Activated naive CD4-positive, alpha-beta T cell (primary cell): ENCODE measurements at places on chromosomes 5 and 9.

DNA sequence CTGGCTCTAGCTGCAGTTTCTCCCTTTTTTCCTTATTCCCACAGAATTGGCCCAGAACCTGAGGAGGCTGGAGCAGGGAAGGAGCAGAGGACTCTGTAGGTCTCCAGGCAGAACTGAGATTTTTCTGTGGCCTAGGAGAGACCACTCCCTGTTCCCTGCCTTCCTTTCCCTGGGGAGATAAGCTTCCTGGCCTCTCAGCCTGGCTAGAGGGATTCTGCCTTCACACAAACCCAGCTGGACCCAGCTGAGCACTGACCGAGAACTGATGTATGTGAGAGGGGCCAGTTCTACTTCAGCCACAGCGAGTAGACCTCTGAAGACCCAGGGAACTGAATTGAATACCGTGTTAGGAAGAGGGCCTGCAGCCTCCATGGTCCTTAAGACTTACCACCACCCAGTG, 48.0 kb downstream of the RUSC2 start:
- no peak for DNase-seq

- no peak for DNase-seq
Observed at GRCh38 chr5:174381241-174381640, 335.7 kb downstream of the NSG2 start.

DNA sequence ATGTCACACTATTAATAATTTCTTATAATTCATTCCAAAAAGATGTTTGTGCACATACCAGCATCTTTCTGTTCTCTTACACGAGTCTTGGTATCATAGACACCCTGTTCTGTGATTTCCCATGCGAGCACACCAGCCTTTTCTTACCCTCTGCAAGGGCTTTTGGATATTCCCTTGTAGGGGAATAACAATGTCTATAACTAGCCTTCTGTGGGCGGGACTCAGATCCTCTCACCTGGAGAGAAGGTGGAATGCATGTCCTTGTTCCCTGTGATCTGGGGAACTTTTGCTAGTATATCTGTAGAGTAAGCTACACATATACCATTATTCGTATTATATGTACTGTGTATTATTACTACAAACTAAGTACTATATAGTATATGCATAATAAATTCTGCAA, 44.8 kb downstream of the EHMT1 start:
- DNase-seq: no peak

GRCh38 chr5:117414926-117415325, 840.3 kb upstream of the SEMA6A start:
- DNase-seq: no peak

GRCh38 chr9:35566417-35566816, 38.6 kb upstream of the TESK1 start:
- no peak for DNase-seq

DNA sequence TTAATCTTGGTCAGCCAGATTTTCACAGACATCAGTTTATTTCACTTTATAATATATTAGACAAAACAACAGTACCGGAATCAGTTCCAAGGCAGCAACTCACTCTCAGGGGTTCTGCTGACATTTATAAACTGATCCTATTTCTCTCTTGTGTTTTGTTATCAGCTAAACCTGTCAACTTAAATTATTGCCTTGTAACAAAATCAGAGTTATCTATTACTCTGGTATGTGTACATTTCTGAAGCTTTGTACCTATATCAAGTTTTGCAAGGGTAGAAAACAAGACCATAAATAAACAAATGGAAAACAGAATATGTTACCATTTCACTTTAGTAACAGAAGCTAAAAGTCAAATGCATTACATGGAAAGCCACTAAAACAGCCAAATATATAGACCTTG, 122.1 kb downstream of the SIL1 start:
- DNase-seq: no peak

- no peak for DNase-seq
Observed at GRCh38 chr5:17831279-17831678, 197.0 kb downstream of the TAF11L14 start.

GRCh38 chr5:34886392-34887119, 28.7 kb downstream of the RAD1 start:
- DNase-seq: no peak

GRCh38 chr9:21078702-21079101, 960 bp upstream of the IFNB1 start:
- DNase-seq: no peak

- DNase-seq: no peak
Observed at GRCh38 chr5:74640954-74641734, 616 bp upstream of the ENC1 start.

DNA sequence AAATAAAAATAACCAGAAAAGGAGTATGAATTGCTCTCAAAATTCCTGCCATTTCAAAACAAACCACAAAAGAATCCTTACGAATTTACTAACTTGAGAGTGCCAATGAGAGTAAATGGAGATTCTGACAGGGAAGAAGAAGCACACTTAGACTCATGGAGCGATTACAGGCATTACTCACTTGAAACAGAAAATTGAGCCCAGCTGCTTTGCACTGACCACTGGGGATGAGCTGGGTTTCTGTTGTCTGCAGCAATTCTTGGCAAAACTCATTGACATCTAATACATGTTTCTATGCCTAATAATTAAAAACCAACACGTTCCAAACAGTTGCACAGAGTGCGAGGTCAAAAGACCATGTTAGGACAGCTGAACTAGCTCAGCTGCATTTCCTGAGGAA, 731.6 kb downstream of the DNAH5 start:
- DNase-seq: no peak

GRCh38 chr5:178291969-178292825, 59.6 kb upstream of the PHYKPL start:
- no peak for DNase-seq

DNA sequence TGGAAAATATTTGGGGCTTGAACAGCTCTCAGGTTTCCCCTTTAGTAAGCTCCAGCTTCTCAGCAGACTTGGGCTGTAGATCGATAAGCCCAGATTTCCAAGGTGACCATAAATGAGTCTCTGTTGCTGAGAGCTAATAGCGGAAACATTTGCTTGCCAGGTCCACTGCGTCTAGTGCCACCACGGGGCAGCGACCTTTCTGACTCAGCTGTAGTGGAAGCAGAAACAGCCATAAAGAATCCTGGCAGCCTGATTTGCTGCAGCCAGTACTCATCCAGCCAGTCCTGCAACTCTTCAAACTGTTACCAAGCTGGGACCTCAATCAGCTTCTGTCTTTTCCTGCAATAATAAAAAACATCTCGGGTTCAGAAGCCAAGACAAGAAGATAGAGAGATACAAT, 241.7 kb downstream of the DOCK8 start:
- no peak for DNase-seq

- DNase-seq: no peak
Observed at GRCh38 chr5:120934031-120934430, 469.9 kb downstream of the PRR16 start.

DNA sequence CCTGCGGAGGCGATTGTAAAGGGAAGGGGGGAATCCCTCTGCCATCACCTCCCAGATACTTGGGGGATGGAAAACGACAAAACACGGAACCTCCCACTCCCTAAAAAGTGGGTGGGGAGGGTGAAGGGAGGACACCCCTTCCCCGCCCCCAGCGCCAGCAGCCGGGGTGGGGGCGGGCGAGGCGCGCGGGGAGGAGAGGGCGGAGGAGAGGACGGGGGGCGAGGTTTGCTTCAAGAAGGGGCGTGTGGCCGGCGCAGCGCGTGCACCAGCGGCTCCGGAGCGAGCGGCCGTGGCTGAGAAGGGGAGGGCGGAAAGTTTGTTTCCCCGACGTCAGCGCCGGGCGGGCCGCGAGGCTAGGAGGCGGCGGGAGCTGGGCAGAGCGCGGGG, at the start of gene PRRX2:
TSS of gene PRRX2 (plus strand) at position 259 of the 387 bp plus-strand sequence. CDS start 221 bp downstream, outside the sequence.
- DNase-seq: no peak

- DNase-seq: no peak
Observed at GRCh38 chr5:157550663-157551062, 24.9 kb downstream of the ADAM19 start.

DNA sequence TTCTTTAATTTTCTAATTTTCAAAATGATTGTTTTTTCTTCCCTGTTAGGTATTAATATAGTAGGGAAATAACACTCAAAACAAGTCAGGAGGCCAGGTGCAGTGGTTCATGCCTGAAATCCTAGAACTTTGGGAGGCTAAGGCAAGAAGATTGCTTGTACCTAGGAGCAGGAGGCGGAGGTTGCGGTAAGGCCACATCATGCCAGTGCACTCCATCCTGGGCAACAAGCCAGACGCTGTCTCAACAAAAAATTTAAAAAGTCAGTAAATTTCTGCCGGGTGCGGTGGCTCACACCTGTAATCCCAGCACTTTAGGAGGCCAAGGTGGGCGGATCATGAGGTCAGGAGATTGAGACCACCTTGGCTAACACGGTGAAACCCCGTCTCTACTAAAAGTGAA, 10.2 kb upstream of the CDK7 start:
- DNase-seq: no peak

GRCh38 chr9:2336055-2336454, 285.5 kb upstream of the VLDLR start:
- DNase-seq: no peak

- no peak for DNase-seq
Observed at GRCh38 chr9:133121915-133122550, 993 bp upstream of the RALGDS start.

GRCh38 chr9:87872079-87872624, 10.5 kb upstream of the SPATA31E1 start:
- no peak for DNase-seq

- DNase-seq: no peak
Observed at GRCh38 chr5:110718311-110718710, 8.2 kb downstream of the TMEM232 start.

DNA sequence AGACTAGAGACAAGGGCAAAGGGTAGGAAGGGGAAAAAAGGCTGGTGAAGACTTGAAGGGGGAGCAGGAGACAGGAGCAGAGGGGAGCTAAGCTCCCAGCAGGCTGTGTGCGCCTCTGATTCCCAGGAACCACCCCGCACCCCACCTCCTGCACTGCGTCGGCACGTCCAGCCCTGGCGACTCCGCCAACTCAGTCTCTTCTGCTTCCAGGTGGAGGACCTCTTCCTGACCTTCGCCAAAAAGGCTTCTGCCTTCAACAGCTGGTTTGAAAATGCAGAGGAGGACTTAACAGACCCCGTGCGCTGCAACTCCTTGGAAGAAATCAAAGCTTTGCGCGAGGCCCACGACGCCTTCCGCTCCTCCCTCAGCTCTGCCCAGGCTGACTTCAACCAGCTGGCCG, 30.5 kb downstream of the DYNC2I2 start:
- DNase-seq: no peak

GRCh38 chr9:113331780-113332179, 8.3 kb downstream of the WDR31 start:
- no peak for DNase-seq
